Daoy (cell line): ENCODE measurements at places on chromosomes 11 and 22. TPM values are rescaled to one million over a fixed set of nuclear protein-coding genes. Genes with fewer than 3 reads are reported as not detected.
A peak's percentile ranks its signal among the peaks of the same experiment; 100 is the strongest.

The ANO1 gene
- 0.86 and 6.0 TPM in 2 replicates for total RNA-seq

The ACRV1 gene
- total RNA-seq: 1.4 TPM in 1 of 2 replicates, not detected in the other

The KCTD14 gene
- 8.4 and 9.9 TPM in 2 replicates for total RNA-seq

The ALDH3B2 gene
- total RNA-seq: 0.23 TPM in 1 of 2 replicates, not detected in the other

The SCGB2A2 gene
- total RNA-seq: not detected in 2 replicates

The TCN2 gene
- total RNA-seq: 0.12 and 2.0 TPM in 2 replicates

The RAG2 gene
- total RNA-seq: not detected in 2 replicates

DNA sequence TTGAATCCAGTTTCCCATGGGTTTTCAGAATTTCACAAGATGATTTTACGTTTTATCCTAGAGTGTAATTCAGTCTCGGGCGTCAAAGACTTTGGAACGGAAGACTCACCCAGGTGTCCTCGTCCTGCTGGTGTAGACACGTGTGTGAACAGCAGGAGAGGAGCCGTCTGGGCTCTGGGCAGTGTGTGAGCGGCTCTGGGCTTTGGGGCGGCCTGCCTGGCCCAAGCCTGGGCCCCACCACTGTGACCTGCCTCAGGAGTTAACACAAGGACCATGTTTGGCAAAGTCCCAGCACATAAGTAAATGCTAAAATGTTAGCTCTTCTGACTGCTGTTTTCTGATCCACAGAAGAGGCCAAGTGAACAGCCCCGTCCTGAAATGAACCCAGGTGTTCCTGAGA is 1093.3 kb downstream of the BRD1 start:
- DNase-seq: no peak

DNA sequence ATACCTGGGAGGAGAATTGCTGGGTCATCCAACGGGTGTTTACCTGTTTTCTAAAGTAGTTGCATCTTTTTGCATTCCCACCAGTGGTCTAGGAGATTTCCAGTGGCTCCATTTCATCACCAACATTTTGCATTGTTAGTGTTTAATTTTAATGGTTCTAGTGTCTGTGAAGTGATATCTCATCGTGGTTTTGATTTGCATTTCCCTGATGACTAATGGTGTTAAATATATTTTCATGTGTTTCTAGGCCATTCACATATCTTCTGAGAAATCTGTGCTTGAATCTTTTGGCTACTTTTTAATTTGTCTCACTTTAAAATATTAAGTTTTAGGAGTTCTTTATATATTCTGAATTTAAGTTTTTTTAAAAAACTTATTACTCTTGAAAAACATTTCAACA is 439.6 kb downstream of the TMEM135 start:
- no peak for DNase-seq

DNA sequence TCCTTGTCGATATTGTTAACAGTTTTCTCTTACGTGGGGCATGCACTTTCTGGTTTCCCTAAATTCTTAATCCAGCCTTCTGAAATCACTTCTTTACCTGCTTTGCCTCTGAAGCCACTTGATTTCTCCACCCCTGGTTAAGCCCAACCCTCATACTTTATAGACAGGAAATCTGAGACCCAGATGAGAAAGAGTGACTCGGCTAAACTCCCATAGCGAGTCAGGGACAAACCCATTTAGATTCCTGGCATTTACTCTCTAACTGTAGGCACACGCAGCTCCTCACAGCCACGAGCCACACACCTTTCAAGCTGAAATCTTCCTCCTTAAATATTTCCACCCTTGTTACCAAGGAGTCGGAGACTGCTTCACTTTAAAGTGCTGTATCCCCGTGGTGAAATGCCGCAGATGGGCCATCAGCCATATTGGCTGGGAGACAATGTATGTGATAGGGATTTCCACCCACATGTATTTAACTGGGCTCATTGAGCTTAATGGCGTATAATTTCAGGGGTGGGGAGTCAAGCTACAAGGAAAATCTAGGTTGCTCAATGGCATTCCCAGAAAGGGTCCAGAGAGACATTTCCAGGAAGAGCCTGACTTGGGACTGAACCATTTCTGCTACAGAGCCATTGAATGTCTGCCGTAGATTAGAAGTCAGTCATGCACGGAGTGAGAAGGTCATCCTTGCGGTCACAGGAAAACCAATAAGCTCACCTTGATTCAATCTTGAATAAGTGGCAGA is 49.9 kb upstream of the GRK3 start:
- DNase-seq: peak; percentile 5

DNA sequence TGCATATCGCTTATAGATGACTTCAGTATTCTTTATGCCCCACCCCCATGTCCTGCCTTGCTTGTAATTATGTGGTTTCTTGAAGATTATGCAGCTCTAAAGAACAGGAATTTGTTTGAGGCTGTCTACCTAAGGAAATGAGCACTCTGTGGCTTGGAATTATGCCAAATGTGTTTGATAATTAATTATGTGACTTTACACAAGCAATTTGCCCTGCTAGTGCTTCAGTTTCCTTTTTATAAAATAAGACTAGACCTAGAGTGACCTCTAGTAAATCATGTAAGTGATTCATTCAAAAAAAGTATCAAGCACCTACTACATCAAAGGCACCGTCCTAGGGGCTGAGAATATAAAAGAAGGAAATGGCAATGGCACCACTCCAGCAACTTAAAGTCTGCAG is 491.5 kb upstream of the KIRREL3 start:
- peak; percentile 21 for DNase-seq

DNA sequence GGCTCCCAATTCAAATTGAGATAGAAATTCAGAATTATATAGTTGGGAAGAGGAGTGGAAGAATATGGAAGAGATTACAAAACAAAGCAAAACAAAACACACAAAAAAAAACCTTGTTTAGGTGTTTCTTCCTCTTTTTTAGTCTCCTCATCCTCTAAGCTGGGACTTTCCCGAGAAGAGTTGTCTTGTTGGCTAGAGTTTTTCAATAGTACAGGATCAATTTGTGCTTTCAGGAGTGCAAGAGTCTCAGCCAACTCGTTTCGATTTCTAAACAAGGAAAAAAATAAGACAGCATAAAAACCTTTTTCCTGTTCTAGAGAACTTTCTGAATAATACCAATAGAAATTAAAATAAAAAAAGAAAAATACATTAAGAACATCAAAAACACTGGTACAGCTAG is 87.8 kb upstream of the CLNS1A start:
- DNase-seq: no peak

DNA sequence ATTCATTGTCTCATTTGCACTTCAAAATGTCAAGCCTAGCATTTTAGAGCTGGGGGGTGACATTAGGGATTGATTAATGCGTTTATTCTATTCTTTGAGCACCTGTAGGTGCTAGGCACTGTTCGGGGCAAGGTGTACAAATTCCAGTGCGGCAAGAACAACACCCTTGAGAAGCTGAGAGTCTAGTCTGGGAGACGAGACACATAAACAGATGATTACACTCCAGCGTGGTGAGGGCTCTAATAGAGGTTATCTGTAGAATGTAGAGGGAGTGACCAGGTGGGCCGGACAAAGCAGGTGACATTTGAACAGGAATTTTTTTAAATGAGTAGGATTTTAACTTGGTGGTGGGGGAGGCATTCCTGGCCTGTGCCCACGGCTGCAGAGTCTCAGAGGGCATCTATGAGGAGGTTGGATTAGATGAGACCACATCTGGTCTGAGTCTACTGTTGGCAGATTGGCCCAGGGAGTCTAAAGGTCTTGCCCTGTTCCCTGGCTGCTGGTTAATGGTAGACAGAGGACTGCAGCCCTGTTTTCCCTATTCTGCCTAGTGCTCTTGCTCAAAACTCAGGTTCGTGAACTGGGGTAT is 970 bp downstream of the CAT start:
- no peak for DNase-seq

DNA sequence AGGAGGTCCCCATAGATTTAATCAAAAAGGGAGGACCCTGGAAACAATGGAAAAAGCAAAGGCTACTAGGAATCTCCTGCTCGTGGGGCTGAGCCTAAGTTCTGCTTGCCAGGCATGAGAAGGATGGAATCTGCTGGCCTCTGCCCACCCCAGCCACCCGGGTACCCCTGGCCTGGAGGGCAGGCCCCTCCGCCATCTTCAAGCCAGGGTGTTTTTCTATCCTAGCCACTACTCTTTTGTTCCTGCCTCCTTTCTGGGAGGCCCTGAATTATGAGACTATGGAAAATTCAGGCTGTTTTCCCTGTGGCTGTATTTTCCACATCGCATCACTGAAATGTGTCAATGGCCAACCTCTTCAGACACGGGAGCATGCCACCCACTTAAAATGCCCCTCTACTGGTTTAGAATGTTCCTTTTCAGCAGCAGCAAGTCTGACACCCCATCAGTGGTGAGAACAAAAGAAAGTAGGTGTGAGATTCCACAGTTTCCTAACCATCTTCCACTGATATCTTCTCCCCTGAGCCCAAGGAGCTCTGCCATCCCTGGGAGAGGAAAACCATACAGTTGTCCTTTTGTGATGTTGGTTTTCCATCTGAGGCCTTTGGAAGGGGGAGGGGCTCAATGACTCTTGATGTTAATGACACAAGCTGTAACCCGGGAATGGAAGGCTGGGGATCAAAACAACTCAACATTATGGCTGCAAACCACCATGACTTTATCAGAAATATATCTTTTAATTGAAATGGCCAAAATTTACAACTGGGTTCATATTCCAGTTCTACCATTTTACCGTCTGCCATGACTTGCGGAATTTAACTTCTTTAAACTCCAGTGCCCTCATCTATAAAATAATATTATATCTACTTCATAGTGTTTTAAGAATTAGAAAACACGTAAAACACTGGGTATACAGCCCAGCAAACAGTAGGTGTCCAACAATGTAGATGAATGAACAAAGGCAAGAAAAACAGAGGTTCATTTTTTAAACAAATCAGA is 22.2 kb downstream of the DKK3 start:
- DNase-seq: no peak

DNA sequence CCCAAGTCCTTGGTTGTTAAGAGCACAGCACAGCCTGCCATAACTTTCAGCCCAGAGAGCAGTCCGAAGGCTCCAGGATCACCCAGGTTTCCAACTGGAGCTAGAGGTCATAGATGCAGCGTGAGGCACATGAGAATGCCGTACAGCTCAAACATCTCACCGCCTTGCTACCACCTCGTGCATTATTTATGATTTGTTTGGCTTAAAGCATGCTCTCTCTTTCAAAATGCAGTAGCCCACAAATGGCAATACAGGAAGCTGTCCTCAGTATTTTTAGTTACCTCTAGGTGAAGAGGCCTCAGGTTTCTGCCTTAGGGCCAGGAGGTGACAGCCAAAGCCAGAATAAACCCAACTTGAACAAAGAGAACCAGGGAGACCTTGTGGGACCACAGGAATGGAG is 14.4 kb downstream of the SCN3B start:
- DNase-seq: no peak
